ENCODE measurements at places on chromosomes 16 and 17. TPM values are rescaled to one million over a fixed set of nuclear protein-coding genes. Genes with fewer than 3 reads are reported as not detected.

Gene EFCAB13
- polyA plus RNA-seq, result 12.7 TPM

Gene ASPHD1
- 0.63 TPM for polyA plus RNA-seq

Gene C16orf74
- 21.9 TPM for polyA plus RNA-seq

GRCh38 chr17:64546716-64547115 lies 39.9 kb downstream of the CEP95 start:
- no peak for DNase-seq

GRCh38 chr16:65538976-65539375 lies 417.1 kb upstream of the CDH11 start:
- no peak for DNase-seq

DNA sequence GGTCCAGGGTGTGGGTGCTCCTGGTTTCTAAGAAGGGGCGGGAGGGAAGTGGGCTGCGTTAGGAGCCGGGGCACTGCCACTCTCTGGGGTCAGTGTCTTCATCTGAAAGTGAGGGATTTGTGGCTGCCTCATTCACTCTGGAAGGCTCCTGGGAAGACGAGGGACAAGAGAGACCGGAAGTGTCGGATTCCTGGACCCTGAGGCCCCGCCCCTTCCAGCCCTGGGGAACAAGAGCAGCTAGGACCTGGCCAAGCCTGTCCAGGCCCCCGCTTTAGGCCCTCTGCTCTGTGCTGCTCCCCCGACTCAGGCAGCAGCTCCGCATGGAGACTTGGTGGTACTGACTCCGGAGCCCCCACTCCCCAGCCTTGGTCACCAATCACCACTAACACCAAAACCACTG lies 6.5 kb downstream of the LGALS3BP start:
- no peak for DNase-seq

DNA sequence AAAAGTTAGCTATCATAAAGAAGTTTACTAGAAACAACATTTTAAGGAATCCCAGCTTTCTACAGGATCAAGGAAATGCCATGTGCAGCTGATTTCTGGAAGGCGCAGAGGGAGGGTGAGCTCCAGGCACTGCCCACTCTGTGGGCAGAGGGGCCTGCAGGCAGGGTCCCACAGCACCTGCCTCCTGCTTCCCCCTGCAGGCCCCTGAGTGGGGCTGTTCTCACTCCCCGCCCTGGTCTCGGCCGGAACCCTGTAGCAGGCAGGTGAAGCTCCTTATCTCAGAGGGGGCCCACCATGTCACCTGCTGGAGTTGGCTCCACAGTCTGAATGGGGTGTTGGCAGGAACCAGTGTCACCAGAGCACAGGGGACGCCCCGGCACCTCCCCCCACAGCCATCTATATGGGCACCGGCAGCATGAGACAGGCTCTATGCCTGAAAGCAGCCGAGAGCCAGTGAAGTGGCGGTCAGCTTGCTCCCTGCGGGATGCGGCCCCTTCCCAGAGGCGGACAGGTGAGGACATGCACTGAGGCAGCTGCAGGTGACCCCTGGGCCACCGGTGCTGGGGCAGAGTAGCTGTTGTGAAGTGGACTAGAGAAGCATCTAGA lies 47.6 kb upstream of the FASN start:
- DNase-seq, result no peak

DNA sequence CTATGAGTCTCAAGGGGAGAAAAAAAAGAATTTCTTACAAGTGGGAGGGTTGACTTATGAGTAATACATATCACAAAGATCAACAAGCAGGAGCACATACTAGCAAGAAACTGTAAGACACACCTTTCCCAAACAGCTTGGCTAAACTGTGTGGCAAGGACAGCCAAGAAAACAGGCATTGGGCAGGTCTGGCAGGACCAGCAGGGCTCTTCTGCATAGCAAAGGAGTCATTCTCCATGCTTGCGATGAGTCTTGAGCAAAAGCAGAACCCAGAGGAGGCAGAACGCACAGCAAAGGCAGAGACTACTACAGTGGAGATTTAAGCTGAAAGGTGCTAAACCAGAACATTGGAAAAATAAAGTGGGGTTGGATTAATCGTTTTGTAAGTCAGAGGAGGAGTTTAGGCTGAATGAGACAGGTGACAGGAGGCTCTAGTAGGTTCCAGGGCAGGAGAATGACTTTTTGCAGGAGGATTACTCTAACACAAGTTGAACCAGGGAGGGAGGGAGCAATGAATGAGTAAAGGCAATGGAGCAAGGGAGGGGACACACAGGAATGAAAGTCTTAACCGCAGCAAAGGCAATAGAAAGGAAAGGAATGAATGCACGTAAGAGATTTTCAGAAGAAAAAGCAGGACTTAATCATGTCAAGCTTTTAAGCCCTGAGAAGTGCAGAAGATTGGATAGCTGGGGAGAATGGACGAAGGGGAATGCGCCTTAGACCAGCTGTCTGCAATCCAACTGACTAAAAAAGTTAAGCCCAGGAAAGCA lies 2.7 kb downstream of the N4BP1 start:
- no peak for DNase-seq

GRCh38 chr17:73856556-73856955 lies 212.3 kb upstream of the SDK2 start:
- DNase-seq, result no peak

DNA sequence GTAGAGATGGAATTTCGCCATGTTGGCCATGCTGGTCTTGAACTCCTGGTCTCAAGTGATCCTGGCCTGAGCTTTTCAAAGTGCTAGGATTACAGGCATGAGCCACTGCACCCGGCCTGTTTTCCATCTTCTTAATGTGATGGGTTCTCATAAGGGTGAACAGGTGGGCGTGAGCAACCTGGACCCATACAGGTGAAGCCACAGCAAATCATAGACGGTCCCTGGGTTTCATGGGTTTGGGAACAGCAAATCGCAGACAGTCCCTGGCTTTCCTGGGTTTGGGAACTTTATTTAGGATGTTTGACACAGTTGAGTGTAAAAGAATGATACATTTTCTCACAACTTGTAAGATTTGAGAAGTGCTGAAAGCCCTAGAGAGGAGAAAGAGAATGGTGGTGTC lies 12.9 kb upstream of the MEIOB start:
- DNase-seq, result no peak

DNA sequence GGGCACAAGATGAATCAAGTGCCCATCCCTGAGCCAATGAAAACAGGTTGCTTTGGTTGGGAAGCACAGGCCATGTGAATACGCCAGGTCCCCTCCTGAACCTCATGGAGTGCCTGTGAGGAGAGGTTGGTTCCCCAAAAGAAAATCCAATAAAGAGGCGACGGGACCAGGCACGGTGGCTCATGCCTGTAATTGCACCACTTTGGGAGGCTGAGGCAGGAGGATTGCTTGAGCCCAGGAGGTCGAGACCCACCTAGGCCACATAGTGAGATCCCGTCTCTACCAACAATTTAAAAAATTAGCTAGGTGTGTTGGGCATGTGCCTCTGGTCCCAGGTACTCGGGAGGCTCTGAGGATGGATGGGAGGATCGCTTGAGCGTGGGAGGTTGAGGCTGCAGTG lies 3.5 kb upstream of the CORO1A start:
- DNase-seq, result no peak

Data from right lung (tissue), 10 donors.